ENCODE measurements at places on chromosomes 16 and 17. TPM values are rescaled to one million over a fixed set of nuclear protein-coding genes. Genes with fewer than 3 reads are reported as not detected.
A peak's percentile ranks its signal among the peaks of the same experiment; 100 is the strongest.

TVP23A gene
- total RNA-seq, result 3.3 TPM

NPIPB4 gene
- total RNA-seq, result 196 TPM

ELMO3 gene
- total RNA-seq, result 2.0 TPM

TBC1D26 gene
- total RNA-seq, result 0.27 TPM

UBALD1 gene
- 30.8 TPM for total RNA-seq

PDILT gene
- not detected for total RNA-seq

KRT36 gene
- total RNA-seq, result not detected

VPS35 gene
- 87.3 TPM for total RNA-seq

DNA sequence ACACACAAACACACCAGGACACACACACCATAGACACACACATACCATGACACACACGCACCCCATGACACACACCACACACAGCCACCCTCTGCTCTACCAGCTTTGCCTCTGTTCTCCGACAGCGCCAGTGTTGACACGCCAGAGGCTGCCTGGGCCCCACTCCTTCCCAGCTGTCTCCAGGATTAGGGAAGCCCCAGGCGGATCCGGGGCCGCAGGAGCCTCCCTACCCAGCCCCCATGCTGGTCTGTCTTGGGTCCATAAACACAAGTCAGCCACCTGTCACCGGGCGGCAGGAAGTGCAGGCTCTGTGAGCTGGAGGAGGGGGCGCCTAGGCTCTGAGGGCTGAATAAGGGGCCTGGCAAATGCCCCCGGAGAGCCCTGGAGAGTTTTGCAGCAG lies 10.5 kb downstream of the TBC1D16 start:
- DNase-seq, result no peak

GRCh38 chr17:38596651-38597050 lies 9.1 kb downstream of the SRCIN1 start:
- no peak for DNase-seq

DNA sequence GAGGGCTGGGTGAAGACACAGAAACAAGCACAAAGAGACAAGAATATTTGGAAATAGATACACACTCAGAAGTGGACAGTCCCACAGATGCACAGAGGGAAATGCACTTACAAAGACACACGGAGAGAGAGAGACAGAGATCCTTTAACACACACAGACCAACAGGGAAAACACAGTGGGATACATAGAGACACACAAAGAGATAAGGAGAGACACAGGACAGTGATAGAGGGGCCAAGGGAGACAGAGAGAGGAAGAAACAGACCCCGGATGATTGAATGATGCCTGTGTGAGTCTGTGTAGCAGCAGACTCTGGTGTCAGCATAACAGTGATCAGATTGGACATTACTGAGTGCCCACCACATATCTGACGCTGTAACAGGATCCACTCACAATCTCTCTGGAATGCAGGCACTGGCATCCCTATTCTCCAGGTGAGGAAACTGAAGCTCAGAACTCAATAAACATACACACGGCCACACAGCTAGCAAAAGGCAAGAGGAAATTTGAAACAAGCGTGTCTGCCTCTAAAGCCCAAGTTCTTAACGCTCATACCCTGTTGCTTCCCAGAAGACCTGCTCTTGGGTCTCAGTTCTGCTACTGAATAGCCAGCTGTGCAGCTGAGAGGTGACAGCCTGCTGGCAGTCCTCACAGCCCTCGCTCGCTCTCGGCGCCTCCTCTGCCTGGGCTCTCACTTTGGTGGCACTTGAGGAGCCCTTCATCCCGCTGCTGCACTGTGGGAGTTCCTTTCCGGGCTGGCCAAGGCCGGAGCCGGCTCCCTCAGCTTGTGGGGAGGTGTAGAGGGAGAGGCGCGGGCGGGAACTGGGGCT lies 186.3 kb upstream of the NLRP1 start:
- no peak for DNase-seq

DNA sequence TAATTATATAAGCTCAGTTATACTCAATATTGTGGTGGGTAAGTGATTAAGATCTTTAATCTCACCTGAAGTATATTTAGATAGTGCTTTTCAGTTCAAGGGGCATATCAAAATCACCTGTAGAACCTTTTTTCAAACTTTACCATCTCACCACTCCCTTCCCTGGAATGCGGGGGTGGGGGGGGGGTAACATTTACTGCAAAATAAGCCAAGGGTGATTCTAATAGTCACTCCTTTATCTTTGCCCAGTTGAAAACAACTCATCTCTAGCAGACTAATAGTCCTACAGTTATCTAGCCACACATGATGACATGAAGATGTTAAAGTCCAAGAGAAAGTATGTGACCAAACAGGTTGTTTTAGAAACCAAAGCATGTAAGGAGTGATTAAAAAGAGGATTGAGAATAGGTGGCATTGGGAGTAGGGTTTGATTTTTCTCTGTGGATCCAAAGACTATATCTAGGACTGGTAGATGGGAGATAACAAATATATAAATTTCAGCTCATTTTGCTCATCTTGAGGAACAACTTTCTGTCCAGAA lies 21.5 kb downstream of the LPCAT2 start:
- no peak for DNase-seq

- DNase-seq, result no peak
Observed at GRCh38 chr17:27443491-27443890, 12.8 kb upstream of the KSR1 start.

GRCh38 chr17:18025241-18025944 lies 13.6 kb downstream of the ATPAF2 start:
- no peak for DNase-seq

DNA sequence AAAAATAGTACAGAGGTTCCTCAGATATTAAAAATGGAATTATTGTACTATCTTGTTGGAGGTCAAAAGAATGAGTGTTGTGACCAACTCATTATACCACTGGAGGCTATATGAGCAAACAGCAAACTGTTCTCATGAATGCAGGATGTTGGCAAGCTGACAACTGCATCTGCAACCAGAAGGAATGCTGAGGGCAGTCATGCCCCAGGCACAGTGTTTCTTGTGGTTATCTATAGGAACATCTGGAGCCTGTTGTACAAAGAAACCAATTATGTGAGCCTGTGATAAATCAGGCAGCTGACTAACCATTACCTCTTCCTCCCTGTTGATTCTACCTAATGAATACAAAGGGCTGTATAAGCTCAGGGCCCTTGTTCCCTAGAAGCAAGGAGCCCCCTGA lies 2057.1 kb downstream of the TP53TG3F start:
- DNase-seq, result no peak

- no peak for DNase-seq
Observed at GRCh38 chr17:54736573-54736972, 164.1 kb upstream of the TOM1L1 start.

GRCh38 chr17:303168-303567 lies 49.4 kb downstream of the RPH3AL start:
- DNase-seq, result no peak

DNA sequence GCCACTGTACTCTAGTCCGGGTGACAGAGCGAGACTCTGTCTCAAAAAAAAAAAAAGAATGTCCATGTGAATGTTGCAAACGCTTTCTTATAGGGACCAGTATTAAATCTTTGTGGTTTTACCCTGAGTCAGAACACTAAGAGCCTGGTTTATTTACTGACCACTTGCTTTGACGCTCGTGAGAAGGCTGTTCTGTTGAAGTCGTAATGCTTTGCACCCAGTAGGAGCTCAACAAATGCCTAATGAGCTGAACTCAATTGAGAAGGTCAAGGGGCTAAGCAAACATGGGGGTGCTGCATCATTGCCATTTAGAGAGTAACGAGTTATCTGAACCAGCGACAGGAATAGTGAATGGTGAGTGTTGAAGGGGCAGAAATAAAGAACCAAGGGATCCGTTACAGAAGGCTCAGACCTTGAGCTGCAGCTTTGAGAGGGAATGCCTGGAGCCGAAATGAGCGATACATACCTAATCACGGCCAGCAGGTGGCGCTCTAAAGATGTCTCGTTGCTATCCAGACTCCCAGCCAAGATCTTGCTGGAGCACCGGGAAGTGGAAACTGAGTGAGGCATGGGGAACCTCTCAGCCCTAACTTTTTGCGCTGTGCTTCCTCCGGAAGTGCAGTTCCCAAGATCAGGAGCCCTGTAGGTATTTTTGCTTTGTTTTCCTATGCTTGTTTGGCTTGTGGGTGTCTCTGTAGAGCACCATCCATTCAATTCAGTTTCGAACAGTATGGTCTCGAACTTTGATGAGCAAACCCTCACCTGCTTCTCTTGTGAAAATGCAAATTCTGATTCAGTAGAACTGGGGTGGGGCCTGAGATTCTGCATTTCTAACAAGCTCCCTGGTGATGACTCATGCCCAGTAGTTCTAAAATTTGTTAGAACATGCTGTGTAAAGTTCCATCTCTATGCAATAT lies 12.6 kb upstream of the RNF222 start:
- DNase-seq, result peak; percentile 97

GRCh38 chr17:73643852-73644144 lies 447 bp downstream of the SDK2 start:
- peak; percentile 50 for DNase-seq

DNA sequence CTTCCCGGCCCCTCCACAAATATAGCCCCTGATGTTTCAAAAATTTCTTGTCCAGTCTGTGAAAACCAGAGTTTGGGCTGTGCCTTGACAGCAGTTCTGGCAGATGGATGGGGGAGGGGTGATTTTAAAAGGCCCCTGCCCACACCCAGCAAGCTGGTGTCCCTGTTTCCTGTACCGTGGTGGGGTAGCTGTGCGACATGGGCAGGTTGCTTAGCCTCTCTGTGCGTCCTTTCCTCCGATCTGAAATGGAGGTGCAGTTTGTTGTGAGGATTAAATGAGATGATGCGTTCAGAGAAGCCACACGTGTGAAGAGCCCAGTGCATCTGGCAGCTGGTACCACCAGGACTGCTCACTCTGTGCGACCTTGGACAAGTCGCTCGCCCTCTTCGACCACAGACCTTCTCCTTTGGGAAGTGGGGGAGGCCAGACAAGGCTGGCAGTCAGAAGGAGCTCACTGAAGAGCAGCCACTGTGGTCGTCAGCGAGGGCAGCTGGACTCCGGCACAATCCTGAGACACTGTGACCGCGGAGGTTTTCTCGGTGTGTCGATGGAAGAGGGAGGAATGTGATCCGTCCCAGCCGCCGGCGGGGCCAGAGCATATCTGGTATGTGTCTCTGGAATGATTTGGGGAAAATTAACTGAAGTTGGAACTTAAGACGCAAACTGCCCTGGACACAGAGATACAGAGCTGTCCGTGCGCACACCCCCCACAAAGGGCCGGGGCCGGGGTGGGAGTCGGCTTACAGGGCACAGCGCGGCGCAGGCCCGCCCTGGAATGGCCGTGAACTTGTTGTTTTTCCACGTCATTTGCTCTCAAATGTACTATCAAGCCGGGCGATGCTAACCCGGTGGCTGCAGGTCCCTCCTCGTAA lies 721 bp upstream of the WFIKKN2 start:
- no peak for DNase-seq

DNA sequence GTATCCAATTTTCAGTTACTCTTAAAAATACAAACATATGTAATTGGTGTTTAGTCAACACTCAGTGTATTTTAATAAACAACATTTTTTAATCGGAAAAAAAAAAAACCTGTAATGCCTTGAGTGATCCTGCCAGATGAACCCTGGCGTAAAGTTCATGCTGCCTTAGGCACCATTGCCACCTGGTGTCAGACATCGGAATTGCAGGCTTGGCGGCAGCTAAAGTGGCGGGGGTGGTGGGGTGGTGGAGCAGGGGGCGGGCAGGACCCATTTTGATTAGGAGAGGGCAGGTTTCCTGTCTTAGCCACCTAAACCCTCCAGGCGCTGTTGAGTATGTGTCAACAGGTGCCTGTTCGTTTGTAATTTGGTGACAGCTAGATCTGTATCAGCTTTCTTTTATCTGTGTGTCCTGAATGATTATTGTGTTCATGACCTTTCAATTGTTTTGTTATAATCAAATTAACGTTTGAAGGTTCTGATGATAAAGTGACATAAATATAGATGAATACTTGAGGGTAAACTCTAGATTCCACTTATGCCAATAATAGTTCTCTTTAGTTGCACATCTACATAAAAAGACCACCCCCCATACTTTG lies 588.7 kb downstream of the CDH13 start:
- no peak for DNase-seq

- no peak for DNase-seq
Observed at GRCh38 chr17:40025991-40026815, 11.0 kb downstream of the CSF3 start.

- peak; percentile 86 for DNase-seq
Observed at GRCh38 chr17:18217412-18218015, 7.9 kb upstream of the LLGL1 start.

DNA sequence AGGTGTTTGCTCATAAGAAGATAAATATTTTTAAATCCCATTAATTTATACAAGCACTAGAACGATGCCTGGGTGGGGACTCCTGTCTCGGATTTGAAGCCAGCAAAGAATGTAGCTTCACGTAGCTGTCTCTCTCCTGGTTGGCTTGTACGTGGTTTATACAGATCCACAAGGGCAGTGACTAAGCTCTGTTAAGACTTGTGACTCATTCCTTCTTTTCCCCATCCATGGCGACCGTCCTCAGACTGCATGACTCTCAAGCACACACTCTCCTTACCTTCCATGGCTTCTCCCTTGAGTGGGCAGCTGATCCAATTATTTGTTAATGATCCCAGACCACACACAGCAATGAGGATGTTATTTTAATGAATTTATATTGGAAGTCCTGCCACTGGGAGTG lies 679.7 kb upstream of the SOX9 start:
- no peak for DNase-seq

GRCh38 chr17:49022391-49022941 lies 25.3 kb downstream of the IGF2BP1 start:
- no peak for DNase-seq

- DNase-seq, result no peak
Observed at GRCh38 chr17:36540696-36541095, 4.0 kb upstream of the GGNBP2 start.

DNA sequence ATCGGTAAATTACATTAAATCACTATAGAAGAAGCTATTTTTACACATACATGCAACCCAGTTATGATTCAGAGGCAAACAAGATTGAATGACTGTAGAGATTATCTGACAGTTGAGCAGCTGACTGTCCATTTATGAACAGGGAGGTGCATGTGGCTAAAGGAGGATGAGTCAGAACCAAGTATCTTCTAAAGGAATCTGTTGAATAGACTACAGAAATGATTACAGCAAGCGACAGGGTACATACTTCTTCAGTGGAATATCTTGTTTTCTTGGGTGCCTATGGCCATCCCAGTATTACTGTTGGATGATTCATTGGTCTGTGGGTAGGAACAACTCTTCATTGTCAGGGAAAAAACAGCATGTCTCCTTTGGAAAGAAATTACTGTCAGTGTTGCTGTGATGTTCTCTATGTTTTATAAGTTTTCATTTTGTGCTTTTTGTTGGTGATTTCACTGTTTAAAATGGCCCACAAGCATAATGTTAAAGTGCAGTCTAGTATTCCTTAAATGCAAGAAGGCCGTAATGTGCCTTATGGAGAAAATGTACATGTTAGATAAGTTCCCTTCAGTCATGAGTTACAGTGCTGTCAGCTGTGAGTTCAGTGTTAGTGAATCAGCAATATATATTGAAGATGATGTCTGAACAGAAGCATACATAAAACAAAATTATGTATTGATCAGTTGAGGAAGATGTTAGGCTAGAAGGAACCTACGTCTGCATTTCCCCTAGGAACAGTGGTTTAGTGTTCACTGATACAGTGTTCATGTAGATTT lies 27.0 kb downstream of the CBFB start:
- no peak for DNase-seq

All from sciatic nerve (tissue), 2 donors.